Tibial nerve (tissue), 4 donors: ENCODE measurements at places on chromosomes 1 and 21. TPM values are rescaled to one million over a fixed set of nuclear protein-coding genes. Genes with fewer than 3 reads are reported as not detected.

LCE1F gene
- not detected for total RNA-seq

ATP6V1G3 gene
- not detected for total RNA-seq

C1orf226 gene
- total RNA-seq = 2.9 TPM

DMBX1 gene
- not detected for total RNA-seq

CLSTN1 gene
- total RNA-seq = 60.9 TPM

WNT2B gene
- total RNA-seq = 3.6 TPM

DONSON gene
- 11.5 TPM for total RNA-seq

CFAP141 gene
- not detected for total RNA-seq

OR6K3 gene
- not detected for total RNA-seq
